GM04503 (cell line): ENCODE measurements at places on chromosomes 3 and 15.

GRCh38 chr3:58329150-58329921, 3.4 kb upstream of the PXK start:
- DNase-seq: no peak

DNA sequence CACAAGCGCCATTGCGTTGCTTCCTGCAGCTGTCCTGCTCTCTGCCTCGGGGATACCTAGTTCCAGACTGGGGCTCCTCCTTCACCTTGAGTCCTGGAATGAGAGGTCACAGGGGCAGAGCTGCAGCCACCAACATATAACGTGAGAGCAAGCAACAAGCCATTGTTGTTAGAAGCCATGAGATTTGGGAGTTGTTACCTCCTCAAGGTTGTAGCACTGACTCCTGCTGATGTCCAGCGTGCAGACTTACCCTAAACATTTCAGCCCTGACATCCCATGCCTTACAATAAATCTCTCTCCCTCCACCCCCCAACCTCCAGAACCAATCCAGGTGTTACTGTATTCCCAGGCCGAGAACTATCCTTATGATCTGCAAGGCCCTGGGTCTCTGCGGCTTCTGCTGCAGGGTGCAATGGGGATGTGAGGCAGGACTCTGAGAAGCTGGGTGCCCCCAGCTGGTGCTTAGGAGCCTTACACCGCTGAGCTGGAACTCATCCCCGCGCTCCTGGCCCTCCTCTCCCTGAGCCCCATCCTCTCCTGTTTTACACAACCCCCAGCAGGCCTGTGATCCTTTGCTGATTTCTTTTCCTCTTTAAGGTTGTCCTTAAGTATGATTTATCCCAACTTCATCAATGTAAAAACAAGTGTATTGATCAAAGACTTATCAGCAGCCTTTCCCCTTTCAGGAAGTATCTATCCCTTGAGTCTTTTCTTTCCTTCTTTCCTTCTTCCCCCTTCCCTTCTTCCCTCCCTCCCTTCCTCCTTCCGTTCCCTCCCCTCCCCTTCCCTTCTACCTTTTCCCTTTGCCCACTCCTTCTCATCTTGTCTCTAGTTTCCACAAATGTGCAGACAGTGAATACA, 84.2 kb upstream of the ABHD2 start:
- no peak for DNase-seq

DNA sequence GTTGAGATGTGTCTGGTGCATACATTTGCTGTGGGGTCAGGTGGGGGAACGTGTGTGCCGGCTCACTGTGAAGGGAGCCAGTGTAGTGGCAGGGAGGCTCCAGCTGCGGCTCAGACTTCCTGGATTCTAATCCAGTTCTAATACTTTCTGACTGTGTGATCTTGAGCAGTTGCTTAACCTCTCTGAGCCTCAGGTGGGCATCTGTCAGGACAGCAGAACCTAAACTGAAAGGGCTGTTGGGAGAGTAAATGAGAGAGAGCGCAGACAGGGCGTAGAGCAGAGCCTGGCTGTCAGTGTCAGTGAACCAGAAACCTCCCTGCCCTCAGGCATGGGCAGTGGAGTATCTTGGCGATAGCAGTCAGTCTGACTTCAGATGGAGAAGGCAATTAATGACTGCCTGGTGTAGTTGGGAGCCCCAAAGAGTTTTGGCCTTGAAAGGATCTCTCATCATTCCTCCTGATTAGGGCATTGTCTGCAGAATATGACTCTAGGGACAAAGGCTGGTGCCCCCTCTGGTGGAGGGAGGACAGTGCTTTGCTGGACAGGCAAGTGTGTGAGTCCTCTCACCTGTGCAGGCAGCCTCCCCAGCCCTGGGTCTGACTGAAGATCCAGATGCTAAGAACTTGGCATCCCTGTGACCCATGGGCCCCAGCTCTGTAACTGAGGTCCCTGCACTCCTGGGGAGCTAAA, 9.6 kb downstream of the KBTBD13 start:
- no peak for DNase-seq

- no peak for DNase-seq
Observed at GRCh38 chr3:22856811-22857210, 346.3 kb upstream of the UBE2E2 start.

DNA sequence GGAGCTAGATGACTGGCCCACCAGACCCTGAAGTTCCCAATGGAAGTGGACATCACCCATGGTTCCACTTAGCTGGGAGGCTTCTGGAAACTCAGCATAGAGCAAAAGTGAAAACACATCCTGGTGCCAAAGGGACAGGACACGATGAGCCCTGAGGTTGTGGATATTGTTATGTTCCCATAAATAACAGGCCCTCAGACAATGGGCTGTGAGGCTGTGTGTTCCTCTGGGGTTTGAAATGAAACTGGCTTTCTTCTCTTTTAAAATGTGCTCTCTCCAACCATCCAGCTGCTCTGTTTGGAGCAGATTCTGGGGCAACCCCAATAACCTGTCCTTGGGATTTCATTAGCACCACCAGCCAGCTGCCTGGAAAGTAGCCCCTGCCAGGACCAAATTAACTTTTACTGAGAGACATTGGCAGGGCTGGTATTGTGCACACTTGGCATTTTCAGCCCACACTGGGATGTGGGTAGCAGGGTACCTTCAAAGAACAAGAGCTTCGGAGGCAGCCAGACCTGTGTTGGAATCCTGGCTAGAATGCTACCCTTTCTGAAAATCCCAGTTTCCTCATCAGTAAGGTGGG, 97.5 kb downstream of the DNAJB8 start:
- no peak for DNase-seq

GRCh38 chr3:32309654-32310242, 71.3 kb downstream of the CMTM8 start:
- no peak for DNase-seq

DNA sequence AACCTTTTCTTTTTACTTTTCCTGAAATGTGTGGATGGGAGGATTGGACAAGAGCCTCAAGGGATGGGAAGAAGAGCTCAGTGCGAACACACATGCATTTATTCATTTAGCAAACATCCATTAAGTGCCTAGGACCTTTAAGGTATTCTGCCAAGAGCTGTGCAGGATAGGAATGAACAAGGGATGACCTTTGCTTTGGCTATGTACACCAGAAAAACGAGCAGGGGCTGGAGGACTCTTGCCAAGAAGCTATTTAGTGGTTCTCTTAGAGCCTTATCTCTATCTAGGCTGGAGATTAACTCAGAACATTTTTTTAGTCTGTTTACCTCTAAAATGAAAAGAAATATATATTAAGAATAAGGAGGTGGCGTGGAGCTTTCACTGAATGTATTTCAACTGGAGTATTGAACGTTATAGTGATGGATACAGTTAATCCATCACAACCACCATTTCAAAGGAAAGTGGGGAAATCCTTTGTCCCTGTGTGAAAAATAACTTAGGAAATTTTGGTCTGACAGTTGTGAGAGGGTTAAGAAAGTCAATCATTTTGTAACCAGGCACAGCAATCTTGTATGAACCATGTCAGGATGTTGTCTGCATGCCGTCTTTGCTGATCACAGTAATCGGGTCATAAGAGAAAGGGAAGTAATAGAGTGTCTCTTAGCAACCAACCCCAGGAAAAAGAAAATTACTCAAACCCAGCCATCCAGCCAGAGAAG, 279.0 kb downstream of the LPP start:
- DNase-seq: no peak

DNA sequence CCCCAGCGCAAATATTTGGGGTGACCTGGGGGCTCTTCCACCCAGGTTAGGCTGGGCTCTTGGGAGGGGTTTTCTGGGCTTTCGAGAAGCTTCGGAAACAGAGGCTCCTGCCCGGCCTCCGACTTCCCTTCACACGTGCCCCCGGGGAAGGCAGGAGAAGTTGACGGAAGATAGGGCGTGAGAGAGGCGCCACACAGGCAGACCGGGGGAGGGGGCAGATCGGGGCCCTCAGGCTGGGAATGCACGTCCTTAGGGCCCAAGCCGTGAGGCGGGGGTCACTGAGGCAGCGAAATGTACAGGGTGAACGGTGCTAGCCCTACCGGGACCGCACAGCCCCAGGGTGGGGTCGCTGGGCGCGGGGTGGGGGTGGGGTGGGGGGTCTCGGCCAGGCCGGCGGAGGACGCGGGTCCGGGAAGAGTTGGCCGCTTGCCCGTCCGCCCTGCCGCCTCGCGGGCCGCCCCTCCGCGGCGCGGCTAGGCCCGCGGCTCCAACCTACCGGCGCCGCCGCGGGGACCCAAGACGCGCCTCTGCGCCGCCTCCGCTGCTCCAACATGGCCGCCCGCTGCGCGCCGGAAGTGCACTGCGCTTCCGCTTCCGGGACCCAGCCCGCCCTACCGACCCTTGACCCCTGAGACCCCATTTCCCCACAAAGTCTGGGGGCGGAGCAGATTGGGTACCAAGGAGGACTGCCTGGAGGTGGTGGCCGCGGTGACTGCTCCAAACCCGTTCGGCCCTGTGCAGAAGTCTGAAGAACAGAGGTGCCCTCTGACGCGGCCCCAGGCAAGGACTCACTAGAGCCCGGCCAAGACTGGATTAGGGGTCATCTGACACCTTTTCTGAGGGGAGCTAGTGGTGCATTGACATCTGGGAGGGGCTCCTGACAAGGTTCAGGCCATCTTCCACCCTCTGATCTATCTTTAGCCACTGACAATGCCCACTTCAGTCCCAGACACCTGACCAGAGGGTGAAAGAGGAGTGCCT, at the start of gene CCDC71:
Gene CCDC71 (minus strand): TSS at position 561 of the 981 bp plus-strand sequence. CDS start 2,123 bp downstream, outside the sequence.
- DNase-seq: peak; percentile 9

DNA sequence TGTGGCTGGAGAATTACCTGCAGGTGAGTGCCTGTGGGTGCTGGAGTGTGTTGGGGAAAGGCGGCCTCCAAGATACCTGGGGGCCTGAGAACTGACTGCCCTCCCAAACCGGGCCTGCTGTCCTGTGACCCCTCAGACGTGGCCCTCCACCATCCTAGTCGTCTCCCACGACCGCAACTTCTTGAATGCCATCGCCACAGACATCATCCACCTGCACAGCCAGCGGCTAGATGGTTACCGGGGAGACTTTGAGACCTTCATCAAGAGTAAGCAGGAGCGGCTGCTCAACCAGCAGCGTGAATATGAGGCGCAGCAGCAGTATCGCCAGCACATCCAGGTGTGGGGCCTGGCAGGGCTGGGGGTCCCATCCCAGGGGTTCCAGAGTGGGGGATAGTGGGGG, 3.4 kb downstream of the ABCF3 start:
- no peak for DNase-seq

- DNase-seq: no peak
Observed at GRCh38 chr15:45064386-45064785, 41.4 kb downstream of the SORD start.
